ENCODE measurements at places on chromosomes 4 and X.

DNA sequence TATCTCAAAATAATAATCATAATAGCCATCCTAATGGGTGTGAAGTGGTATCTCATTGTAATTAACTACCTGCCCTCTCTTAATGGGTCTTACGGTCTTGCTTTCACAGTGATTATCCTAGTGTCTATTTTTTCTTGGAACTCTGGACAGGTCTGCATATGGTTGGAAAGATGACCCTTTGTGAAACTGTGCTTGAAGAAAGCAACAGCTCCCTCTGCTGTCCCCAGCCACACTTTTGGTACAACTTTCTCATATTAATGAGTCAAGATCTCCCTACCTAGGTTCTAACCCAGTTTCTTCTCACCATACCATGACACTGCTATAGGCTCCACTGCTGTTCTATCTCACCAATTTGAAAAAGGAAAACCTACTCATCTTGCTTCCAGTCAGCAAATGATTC, 2.4 kb downstream of the TFDP3 start:
- DNase-seq: no peak

GRCh38 chr4:87240341-87240740, 19.9 kb upstream of the KLHL8 start:
- no peak for DNase-seq

DNA sequence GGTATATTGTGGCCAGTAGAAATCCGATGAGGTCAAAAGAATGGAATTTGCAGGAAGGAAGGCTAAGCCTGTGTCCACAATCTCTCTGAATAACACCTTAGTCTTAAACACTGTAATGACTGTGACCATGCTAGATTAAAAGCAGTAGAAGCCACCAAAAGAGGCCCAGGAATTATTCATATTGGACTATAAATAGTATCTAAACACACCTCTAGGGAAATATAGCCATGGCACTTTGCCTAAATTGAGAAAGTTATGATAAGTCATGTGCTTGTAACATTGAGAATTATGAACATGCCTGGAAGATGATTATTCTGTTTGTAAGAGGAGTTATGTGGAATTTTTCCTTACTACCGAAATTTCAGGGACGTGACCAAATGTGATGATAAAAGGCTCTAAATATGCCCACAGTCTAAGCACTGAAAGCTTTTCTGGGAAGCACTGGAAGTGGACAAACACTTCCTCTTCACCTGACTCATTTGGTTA, 298.5 kb downstream of the KCTD8 start:
- no peak for DNase-seq

DNA sequence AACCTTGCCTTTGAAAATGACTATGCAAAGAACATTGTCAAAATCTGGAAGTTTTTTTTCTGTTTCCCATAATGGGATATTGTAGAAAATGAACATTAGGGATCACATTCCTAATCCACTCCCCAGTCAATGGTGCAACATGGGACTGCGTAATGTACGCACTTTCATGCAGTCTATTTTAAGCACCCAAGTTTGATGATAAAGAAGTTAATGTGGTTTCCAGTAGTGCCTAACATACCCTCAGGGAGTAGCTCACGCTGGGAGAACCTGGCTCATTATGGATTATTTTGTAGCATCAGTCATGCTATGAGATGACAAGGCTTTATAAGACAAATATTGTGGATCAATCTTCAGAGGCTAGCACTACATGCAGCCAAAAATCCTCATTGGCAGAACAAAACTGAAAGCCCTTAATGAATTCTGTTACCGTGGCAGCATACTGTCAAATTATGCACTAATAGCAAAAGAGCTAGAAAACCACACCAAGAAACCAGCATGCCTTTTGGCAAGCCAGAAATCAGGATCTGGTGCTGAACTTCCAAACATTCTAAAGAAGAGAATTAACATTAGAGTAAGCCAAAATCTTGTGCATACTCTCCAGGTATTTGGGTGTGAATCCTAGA, 1392.8 kb upstream of the TENM3 start:
- no peak for DNase-seq

DNA sequence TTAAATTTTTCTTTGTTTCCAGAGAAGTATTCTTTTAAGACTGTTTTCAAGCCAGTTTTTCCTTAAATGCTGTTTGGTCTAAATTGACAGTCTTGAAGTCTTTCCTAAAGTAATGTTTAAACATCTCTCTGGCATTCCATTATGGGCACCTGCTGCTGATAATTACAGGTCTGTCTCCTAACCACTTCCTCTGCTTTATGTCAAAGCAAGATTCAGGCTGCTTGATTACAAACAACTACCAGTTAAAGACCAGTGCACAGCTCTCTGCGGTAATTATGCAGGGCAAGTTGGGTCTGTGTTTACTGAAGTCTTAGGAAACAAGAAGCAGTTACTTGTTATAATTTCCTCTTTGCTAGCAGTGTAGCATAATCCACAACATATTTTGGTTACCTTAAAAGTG, 17.6 kb downstream of the UNC5C start:
- no peak for DNase-seq

DNA sequence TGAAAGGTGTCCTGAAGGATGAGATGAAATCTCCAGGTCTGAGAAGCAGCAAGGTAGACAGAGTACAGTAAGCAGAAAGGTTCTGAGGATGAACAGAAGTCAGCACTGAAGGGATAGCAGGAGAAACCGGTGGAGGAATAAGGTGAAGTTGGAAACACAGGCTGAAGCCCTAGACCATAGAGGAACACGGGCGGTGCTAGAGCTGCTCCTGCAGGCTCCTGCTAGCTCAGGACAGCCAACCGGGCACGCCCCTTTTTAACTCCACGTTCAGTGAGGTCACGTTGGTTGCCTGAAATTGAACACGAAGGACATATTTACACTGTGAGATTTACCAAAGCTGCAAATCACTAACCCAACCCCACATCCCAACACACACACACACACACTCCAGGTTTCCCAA, 1886.4 kb upstream of the AGA start:
- no peak for DNase-seq

- DNase-seq: peak; percentile 38
Observed at GRCh38 chr4:37762294-37762990, 64.0 kb upstream of the PGM2 start.

GRCh38 chr4:126445596-126445995, 1130.8 kb downstream of the FAT4 start:
- no peak for DNase-seq

DNA sequence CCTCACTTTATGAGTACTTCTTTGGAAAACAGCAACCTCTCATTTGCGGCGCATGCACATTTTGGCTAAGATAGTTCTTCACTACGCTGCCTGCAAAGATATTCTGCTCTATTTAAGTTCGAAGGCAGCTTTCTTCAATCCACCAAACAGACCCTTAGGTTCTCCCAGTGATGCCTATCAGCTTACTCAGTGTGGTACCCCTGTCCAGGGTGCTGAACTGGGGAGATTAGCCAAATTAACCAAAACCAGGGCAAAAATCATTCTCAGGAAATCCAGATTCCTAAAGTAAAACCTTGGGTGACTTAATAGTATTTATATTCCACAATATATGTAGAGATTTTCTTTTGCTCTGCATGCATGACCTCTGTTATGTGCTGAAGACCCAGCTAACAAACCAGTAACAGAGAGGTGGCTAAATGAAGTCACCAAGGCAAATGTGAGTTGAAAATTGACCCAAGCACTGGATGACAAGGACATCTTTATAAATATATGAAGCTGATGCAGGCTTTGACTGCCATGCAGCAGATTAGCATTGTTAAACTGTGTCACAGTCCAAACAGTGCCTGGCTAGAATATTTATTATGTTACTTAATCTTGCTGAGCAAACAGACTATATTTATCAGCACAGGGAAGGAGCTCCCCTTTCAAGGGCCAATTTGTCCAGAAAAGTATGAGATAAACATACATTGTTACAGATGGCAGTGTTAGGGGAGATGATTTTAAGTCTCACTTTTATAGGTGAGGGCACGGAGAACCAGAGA, 418.2 kb downstream of the STIM2 start:
- DNase-seq: no peak

GRCh38 chrX:10140264-10140663, 16.5 kb upstream of the CLCN4 start:
- DNase-seq: no peak

- no peak for DNase-seq
Observed at GRCh38 chr4:143282211-143282707, 54.4 kb upstream of the GAB1 start.

DNA sequence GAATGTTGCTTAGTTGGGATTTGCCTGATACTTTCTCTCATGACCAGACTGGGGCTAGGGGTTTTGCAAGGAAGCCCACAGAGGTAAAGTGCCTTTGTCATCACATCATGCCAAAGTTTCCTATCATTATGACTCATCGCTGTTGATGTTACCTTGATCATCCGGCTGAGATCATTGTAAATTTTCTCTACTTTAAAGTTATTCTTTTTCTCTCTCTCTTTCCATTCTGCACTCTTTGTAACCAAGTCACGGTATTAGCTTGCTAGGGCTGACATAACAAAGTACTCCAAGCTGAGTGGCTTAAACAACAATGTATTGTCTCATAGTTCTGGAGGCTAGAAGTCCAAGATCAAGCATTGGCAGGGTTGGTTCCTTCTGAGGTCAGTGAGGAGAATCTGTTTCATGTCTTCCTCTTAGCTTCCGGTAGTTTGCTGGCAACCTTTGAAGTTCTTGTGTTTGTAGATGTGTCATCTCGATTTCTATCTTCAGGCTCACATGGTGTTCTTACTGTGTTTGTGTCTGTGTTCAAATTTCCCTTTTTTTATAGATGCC, 113.0 kb downstream of the DTHD1 start:
- DNase-seq: peak; percentile 51

GRCh38 chr4:61872983-61873382, 672.9 kb downstream of the ADGRL3 start:
- DNase-seq: no peak

DNA sequence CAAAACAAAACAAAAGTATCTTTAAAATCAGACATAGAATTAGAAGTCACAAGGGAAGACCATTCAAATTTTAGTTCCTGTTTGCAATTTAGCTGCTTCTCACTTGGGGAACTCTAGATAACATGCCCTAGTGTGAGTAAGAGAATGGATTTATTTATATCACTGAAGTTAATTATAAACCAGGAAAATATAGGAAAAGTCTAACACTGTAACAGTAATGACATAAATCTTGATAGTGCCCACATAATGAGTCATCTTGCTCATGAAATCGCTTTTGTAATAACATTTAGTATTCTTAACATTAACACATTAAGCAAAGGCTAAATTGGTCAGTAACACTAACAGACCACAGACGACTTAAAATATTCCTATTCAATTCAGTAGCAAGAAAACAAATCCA, 710.7 kb downstream of the STPG2 start:
- DNase-seq: no peak

- DNase-seq: no peak
Observed at GRCh38 chrX:44314259-44314734, 29.2 kb downstream of the EFHC2 start.

DNA sequence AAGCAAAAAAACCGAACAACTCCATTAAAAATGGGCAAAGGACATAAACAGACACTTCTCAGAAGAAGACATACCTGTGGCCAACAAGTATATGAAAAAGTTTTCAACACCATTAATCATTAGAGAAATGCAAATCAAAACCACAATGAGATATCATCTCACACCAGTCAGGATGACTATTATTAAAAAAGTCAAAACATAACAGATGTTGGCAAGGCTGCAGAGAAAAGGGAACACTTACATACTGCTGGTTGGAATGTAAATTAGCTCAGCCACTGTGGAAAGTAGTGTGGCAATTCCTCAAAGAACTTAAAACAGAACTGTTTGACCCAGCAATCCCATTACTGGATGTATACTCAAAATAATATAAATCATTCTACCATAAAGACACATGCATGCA, 436.3 kb downstream of the KLHL13 start:
- no peak for DNase-seq

DNA sequence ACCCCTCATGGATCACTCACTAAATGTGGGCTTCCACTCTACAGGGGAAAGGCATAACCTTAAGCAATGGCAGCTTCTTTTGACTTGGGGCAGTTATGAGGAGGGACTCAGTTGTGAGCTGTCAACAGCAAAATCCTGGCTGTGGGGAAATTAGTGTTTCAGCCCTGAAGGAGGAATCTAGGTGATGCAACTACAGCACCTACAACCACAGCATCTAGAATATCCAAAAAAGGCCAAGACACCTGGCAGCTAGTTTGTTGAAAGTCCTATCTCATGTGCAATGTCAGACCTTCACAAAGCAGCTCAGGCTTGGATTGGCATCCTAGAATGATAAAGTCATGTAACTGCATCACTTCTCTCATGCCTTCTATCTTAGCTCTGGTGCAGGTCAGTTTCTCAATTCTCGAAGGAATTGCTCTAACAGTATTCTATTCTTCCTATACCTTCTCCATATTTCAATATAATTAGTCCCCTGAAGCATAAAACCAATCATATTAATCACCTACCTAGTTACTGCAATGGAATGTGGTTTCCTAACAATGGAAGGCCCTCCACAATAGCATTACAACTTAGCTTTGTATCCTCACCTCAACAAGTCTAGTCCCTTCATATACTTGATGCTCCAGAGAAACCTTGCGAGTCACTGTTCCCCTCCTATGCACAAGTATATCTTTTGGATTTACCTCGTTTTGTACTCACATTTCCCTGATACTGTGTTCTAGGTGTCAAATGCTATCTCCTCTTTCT, 5.5 kb upstream of the ANTXR2 start:
- DNase-seq: no peak

GRCh38 chr4:5882947-5883346, 9.9 kb downstream of the CRMP1 start:
- DNase-seq: no peak

GRCh38 chr4:123423819-123424218, 27.2 kb downstream of the SPRY1 start:
- DNase-seq: no peak

GRCh38 chrX:69551421-69552009, 47.4 kb downstream of the NALF2 start:
- no peak for DNase-seq

- DNase-seq: no peak
Observed at GRCh38 chr4:155819066-155819465, 47.0 kb downstream of the ASIC5 start.

DNA sequence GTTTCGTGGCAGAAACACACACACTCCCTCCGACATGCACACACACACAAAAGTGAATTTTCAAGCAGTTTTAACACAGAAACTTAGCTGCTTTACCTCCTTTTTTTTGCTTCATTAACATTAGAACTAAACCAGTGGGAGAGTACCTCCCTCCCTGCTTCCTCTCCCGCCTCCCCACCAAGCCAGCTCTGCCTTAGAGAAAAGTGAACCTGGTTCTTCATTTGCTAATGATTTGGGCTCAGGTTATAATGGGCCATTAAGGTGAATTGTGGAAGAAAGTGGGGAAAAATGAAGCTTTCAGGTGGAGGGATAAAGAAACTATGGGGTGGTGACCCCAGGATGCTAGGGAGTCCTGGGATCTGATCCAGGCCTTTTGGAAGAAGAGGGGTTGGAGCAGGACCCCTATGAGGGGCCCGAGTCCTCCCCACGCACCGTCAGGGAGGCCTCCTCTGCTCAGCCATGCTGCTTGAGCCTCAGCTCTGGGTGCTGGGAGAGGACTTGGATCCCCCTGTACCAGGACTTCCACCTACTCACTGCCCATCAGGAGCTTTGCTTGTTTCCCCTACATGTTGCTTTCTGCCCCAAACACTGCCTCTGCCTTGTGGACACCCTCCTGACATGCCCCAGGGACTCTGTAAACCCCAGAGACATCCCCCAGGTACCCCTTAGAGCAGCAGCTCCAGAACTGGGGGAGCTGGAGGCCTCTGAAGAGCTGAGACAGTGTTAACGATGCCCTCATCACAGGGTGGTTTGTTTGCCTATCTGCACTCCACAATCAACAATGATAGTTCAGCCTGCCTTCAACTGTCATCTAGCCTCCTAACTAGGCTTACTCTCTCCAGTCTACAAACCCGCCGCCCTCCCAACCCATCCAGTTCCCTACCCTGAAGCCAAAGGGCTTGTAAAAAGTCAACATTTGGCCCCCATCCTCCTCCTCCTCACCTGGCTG, 6.5 kb upstream of the JADE1 start:
- no peak for DNase-seq

Measured in activated CD4-positive, alpha-beta T cell treated with anti-CD3 and anti-CD28 coated beads for 48 hours (primary cell).